Bronchial epithelial cell (primary cell): ENCODE measurements at places on chromosomes 12 and 14. TPM values are rescaled to one million over a fixed set of nuclear protein-coding genes. Genes with fewer than 3 reads are reported as not detected.

- DNase-seq: no peak
Measured at GRCh38 chr14:103542605-103543088, 13.7 kb downstream of the TRMT61A start.

DNA sequence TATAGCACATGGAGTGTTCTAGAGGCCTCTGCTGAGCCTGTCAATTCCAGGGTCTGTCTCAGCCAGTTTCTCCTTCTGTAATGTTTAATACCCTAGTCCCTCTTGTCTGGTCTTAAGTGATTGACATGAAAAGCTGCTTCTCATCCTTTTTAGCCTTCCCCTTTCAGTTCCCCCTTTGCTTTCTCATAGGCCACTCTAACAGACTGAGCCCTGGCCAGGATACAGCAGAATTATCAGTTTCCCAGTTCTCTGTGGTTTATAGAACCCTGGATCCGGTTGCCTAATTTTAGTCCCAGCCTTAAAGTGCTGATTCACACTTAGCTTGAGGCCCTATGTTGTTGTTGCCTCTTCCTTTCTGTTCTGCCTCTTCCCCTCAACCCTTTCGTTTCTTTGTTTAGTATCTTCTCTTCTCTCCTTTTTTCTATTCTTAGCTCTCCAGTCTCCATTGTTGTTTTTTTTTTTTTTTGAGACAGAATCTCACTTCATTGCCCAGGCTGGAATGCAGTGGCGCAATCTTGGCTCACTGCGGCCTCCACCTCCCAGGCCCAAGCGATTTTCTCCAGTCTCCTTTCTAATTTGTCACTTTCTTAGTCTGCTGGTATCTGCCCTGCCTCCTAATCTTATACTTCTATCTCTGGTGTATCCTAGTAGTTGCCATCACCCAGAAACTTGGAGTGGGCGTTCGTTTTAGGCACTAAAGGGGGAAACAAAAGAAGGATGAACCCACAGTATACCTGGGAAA is 2.9 kb upstream of the BIN2 start:
- DNase-seq: peak; percentile 50

DNA sequence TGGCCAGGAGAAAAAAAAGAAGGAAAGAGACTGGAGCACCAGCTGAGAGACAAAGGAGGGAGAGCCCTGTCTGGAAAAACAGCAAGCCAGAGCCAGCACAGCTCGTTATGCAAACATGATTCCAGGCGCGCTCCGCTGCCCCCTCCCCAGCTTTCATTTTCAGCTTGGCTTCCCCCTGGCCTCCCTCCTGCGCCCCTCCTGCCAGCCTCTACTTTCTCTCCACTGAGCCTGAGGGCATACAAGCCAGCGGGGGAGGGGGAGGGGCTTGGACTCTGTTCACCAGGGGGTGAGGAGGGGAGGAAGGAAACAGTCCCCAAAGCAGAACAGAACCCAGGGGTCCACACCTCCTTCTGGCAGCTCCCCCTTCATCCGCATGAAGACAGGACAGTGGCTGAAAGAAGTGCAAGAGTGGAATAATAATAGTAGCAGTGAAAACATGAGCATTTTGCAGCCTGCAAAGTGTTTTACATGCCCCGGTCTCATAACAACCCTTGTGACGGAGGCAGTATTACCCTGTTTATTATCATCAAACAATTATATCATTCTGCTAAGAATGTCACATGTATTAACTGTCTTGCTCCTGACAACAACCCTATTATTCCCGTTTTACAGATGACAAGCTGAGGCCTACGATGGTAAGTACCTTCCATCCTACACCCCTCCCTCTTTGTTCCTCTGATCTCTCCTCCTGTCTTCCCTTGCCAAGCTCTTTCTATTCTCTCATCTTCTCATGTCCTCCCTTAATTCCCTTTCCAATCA is 24.2 kb downstream of the SMUG1 start:
- no peak for DNase-seq

DNA sequence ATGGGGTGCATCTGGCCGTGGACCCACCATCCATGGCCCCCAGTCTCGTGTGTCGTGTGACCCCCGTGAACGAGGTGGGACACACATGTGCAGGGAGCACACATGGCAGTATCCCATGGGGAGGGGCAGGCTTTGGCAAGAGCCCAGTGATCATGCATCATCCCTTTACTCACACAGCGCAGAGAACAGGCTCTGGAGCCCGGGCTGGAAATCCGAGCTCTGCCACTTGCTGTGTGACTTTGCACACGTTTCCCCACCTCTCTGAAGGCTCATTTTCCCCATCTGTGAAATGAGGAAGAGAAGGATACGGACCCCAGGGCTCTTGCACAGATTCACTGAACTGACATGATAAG is 119.9 kb downstream of the PHETA1 start:
- DNase-seq: peak; percentile 76

DNA sequence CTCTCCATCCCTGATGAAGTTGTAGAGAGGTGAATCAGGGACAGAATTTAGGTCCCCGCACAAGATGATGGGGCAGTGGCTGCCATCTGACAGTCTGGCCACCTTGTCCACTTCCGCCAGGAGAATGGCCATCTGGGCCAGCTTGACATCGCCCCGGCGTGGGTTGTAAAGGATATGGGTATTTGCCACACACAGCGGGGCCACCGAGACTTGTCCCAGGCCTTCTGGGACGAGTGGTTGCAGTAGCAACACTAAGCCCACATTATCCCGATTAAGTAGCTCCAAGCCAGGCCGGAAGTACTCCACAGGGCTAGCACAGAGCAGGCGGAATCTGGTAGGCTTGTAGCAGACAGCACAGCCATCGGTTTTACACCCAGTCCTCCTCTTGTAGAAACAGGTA is 6.2 kb downstream of the ANGEL1 start:
- no peak for DNase-seq

- DNase-seq: no peak
Measured at GRCh38 chr12:19659086-19659485, 219.8 kb downstream of the AEBP2 start.

DNA sequence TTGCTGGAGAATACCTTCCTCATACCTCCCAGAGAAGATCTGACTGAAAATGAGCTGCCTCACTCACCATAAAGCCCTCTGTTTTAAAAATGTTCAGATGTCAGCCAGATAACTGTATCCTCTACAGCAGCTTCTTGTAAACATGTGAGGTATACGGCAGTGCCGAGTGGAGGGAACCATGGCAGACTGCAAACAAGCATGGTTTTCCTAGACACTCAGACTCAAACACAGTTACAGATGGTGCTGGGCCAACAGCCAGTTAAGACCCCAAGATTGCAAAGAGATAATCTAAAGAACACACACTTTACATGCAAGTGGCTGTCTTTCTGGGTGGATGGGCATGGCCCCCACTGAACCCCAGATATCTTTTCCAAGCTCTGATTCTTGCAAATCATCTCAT is 16.6 kb upstream of the CCDC177 start:
- no peak for DNase-seq

RD3L gene
- not detected in 2 replicates for total RNA-seq

COCH gene
- 0.26 TPM in 1 of 2 replicates, not detected in the other for total RNA-seq

CIDEB gene
- total RNA-seq: 1.2 and 3.9 TPM in 2 replicates

PLEK2 gene
- 20.4 and 111 TPM in 2 replicates for total RNA-seq
